ENCODE measurements at places on chromosomes 4 and X.

DNA sequence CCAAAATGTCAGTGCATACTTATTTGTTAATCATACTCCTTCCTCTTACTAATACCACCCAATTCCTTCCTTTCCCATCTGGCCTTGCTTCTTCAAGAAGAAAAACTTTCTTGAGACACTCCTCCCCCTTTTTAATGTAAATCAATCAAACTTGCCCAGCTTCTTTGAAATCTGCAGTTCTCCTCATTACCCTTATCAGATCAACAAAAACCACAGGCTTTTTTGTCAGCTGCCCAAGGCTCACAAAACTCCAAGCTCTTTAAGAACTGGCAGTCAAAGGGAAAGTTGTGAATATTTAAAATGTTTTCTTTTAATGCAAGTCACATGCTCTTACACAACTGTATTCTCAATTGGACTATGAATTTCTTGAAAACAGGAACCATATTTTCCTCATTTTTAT is 11.3 kb upstream of the MYOZ2 start:
- DNase-seq, result no peak

DNA sequence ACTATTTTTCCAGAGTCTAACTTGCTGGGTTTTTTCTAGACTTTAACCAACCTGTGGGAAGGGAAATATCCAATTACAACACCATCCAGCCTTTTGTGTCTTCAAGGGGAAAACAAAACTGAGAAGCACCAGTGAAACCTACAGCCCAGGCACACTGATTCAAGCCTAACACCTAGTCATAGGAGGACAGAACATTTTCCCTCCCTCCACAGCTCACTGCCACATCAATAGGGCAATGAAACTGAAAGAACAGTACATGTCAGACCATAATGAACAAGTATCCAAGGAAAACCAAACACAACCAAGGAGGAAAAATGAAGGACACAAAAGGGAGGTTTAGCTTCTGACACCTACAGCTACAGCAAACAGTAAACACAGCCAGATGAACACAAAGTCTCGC is 17.6 kb downstream of the MAGEA8 start:
- no peak for DNase-seq

DNA sequence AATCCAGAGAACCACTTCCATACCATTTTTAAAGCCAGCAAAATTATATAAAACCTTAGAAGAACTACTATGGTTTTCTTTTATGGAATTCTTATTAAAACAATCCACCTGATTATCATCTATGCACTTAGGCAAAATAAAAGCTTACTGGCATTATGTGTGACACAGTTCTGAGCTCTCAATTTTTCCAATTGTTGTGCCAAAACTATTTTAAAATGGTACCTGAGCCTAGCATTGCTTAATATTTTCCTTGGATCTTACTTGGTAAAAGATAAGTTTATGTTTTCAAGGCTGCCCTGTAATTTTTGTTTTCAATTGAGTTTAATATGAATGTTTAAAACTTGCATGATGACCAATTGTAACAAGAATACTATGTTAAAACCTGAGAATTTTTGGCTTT is 201.3 kb downstream of the MAD2L1 start:
- no peak for DNase-seq

DNA sequence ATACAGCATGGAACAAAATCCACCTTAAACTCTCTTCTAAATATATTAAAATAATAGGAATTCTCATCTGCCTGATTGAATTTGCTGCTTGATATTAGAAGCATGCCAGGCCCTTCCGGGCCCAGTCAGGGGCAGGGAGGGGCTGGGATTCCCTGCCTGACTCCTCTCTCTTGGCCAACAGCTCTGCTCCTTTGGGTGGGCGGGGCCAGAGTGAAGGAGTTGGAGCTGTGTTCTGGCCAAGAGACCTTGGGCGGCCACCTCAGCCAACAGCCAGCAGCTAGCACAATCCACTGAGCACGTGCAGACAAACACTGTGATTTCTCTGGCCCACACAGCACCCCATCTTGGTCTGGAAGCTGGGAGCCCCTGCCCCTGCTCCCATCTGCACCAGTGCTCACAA is 140.3 kb downstream of the PJA1 start:
- DNase-seq, result no peak

DNA sequence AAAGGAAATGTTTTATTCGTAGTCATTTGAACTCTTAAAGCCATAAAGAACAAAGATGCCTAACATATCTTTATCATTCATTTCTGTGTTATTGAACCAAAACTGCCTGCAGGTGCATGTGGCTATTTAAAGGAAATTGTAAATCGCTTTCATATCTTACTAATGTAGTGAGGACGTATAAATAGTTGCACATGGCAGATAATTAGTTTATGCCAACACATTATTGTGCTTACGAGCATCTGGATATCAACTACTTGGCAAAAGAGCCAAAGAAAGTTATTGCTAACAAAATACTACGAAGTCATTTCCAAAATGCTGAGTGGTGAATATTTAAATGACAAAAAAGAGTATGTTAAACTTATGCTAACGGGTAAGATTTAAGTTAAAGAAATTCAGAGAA is 27.9 kb upstream of the GABRA2 start:
- DNase-seq, result no peak

GRCh38 chr4:5712517-5712916 is 1.5 kb downstream of the EVC start:
- no peak for DNase-seq

DNA sequence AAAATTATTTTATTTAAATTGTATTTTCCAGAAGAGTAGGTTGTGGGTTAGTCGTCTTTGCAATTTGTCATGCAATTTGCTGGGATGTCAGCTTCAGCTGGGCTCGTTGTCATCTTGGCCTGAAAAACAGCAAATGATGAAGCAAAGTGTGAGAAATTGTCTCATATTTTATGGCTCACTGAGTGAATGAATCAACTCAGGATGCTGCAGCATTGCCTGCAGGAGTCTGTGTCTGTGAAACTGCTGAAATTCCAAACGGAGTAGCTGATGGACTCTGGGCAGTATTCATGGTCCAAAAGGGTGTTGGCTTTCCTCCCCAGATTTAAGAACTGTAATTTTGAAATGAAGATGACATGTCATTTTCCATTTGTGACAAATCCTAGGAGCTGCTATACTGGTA is 37.2 kb downstream of the CXCL8 start:
- DNase-seq, result no peak

GRCh38 chr4:15833801-15834200 is 55.7 kb downstream of the CD38 start:
- no peak for DNase-seq

GRCh38 chrX:152817078-152817764 is 13.3 kb downstream of the CETN2 start:
- no peak for DNase-seq

- DNase-seq, result no peak
These were observed 53.2 kb upstream of the C1QTNF7 start for GRCh38 chr4:15374656-15375055.

GRCh38 chrX:153474718-153475117 is 4.3 kb upstream of the HAUS7 start:
- DNase-seq, result peak; percentile 67

DNA sequence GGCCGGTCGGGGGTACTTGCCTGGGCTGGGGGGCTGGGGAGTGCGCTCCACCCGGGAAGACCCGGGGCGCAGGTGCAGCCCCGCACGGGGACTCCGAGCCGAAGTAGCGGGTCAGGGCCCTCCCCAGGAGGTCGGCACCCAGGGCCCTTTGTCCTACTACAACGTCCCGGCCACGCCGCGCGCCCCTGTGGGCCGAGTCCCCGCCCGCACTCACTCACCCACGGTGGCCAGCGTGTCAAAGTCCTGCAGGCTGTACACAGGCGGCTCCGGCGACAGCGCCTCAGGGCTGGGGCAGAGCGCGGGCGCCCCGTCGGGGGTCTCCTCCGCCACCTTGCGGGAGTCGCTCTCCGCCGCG is 602 bp downstream of the PRKX start:
- no peak for DNase-seq

- peak; percentile 39 for DNase-seq
These were observed 4.4 kb downstream of the GPRIN3 start for GRCh38 chr4:89303177-89303576.

- DNase-seq, result no peak
These were observed 459.4 kb upstream of the LCORL start for GRCh38 chr4:18480928-18481327.

GRCh38 chr4:39279416-39279815 is 86.7 kb downstream of the RFC1 start:
- DNase-seq, result no peak

DNA sequence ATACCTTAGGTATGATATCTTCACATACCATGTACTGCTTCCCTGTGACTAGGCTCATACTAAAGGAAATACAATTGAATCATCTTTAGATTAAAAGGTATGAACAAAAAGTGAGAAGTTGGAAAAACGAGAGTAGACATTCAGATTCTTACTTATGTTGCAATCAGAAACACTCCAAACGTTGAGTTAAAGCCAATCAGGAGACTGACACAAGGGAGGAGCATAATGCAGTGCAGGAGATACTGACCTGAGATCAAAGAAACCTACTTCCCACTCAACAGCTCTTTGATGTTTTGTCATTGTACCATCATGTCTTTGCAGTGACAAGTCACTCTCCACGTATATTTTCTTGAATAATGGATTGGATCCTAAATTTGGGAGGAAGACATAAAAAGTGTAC is 8.9 kb upstream of the PCDH18 start:
- DNase-seq, result no peak

DNA sequence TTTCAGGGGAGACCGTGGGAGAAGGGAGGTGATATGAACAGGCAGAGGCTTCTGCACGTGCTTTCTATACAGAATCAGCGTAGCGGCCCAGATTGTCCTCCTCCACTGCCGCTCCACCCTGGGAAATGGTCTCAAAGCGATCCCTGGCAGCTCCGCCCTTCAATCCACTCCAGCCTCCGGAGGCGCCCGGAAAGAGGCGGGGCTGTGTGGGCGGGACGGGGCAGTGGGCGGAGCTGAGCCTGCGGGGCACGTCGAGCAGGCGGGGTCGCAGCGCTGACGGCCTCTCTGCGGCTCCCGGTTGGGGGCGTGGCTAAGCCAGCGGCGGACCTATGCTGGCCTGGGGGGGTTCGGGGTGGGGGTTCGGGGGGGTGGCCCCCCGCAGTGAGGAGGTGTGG is 210 bp upstream of the SMIM10L2A start:
- DNase-seq, result peak; percentile 84

GRCh38 chr4:145828802-145829485 is 109.7 kb downstream of the ZNF827 start:
- DNase-seq, result no peak

DNA sequence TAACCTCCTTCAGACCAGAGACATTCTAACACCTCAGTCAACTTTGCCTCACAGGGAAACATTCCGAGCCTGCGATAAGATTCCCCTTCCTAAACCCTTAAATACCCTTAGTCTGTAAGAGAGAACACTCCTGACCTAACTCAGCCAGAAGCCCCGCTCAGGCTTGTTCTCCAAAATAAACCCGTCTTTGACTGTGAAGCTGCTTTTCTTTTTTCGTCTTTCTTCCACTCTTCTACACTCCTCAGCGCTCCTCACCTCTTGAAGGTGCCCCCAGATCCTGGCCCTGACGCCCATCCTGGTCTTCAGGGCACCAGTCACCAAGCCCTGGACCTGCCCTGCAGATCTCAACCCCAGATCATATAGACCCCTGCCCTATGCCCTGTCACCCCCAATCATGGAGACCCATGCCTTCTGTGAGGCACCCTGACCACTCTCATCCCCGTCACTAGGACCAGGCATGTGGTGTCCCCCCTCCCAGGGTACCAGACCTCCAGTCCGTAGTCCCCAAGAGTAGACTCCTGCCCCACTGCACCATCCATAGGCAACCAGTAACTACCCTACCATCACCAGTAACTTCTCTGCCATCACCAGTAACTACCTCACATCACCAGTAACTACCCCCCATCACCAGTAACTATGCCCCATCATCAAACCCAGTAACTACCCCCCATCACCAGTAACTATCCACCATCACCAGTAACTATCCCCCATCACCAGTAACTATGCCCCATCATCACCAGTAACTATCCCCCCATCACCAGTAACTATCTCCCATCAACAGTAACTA is 3.5 kb downstream of the ASMTL start:
- no peak for DNase-seq

- no peak for DNase-seq
These were observed 70.9 kb downstream of the NDST4 start for GRCh38 chr4:115042496-115042895.

DNA sequence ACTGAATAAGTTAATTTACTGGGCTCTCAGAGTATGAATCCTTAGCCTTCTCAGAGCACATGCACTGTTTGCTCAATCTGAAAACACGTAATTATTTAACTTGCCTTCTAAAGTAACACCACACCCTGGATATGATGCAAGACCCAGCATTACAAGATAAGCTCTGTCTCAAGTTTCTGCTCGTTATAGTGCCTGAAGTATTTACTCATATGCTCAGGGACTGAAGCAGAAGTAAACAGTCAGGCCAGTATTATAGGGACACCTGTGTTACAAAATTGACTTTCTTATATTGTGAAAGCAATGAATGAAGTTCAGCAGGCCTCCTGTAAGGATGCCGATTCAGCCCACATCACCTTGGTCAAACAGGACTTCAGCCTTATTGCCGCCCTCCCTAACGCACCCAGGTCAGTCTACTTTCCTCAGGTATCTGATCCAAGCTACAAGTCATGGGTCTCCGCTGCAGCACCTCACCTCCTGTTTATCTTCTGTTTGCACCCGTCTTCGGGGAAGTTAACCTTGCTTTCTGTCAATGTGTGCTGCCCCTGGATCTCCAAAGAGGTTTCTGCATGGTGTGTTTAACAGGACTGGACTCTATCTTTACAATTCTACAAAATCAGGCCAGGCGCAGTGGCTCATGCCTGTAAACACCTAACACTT is 42.8 kb upstream of the KLF3 start:
- DNase-seq, result no peak

DNA sequence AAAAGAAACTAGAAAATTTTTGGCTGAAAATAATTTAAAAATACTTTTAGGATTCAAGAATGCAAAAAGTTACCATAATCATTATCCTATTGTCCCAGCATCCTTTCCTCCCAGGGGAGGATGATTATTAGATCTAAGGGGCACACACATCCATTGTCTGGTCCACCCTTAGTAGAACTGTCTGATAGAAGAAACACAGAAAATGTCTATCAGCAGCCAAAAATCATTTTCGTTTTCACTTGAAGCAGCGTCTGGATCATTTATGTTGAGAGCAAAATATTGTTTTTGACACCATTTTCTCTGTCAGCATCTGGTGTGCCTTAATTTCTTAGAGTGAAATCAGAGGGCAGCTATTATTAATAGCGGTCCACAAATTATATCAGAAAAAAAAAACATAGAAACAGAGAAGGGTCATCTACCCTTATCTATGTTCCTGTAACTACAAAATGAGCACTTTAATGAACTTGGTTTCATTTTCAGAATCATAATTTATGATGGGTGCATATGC is 446.3 kb downstream of the TRAM1L1 start:
- DNase-seq, result no peak

DNA sequence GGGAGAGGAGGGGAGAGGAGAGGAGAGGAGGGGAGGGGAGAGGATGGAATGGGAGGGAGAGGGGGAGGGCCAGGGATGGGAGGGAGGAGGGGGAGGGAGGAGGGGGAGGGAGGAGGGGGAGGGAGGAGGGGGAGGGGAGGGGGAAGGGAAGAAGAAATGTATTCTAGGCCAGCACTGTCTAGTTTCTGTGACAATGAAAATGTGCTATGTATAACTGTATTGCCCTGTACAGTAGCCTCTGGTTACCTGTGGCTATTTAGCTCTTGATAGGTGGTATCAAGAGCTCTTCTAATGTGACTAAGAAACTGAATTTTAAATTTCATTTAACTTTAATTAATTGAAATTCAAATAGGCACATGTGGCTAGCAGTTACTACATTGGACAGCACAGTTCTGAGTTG is 143.1 kb downstream of the BTC start:
- DNase-seq, result no peak

Data from CD8-positive, alpha-beta memory T cell (primary cell).